Suprapubic skin (tissue), 4 donors: ENCODE measurements at places on chromosomes 13 and 19. TPM values are rescaled to one million over a fixed set of nuclear protein-coding genes. Genes with fewer than 3 reads are reported as not detected.
A peak's percentile ranks its signal among the peaks of the same experiment; 100 is the strongest.

GRCh38 chr19:32489971-32490370 lies 84.4 kb downstream of the DPY19L3 start:
- no peak for DNase-seq
- H3K36me3 ChIP-seq = peaks cover 24% of the 10 kb centered on the region
- H3K4me1 ChIP-seq = no peaks in the 10 kb centered on the region
- no peak overlapping the region for H3K27ac ChIP-seq
- no peaks in the 10 kb centered on the region for H3K27me3 ChIP-seq

Gene CAMSAP3
- 60.7 TPM for total RNA-seq

GRCh38 chr19:19403373-19403901 lies 2.0 kb upstream of the GATAD2A start:
- H3K4me1 ChIP-seq = peaks cover 60% of the 10 kb centered on the region
- DNase-seq = no peak
- H3K27me3 ChIP-seq = no peaks in the 10 kb centered on the region
- H3K36me3 ChIP-seq = no peaks in the 10 kb centered on the region
- no peak overlapping the region for H3K4me3 ChIP-seq
- H3K27ac ChIP-seq = peak overlapping the region; percentile 97

Gene ZNF575
- 1.2 TPM for total RNA-seq

GRCh38 chr19:19443902-19444680 lies 38.6 kb downstream of the GATAD2A start:
- peaks cover 27% of the 10 kb centered on the region for H3K4me1 ChIP-seq
- H3K27ac ChIP-seq = no peak overlapping the region
- H3K4me3 ChIP-seq = no peak overlapping the region
- no peaks in the 10 kb centered on the region for H3K36me3 ChIP-seq
- no peak for DNase-seq

Gene N4BP2L1
- total RNA-seq = 34.3 TPM

DNA sequence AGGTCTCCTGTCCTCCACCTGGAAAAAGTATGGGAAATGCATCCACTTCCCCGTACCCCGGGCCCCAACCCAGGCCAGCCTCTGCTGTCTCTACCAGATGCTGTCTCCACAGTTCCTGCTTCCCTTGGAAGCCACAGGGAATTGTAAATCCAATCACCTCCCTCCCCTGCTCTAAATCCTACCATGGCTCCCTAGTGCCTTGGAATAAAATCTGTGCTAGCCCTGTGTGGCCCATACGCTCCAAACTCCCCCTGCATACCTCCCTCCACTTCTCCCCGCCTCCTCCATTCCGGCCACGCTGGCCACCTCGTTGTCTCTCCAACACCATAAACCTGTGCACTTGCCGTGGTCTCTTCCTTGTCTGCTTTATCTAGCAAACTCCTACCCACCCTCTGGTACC lies 31.2 kb downstream of the UNC13A start:
- DNase-seq = no peak
- no peaks in the 10 kb centered on the region for H3K27me3 ChIP-seq
- no peak overlapping the region for H3K4me3 ChIP-seq
- no peak overlapping the region for H3K27ac ChIP-seq
- H3K4me1 ChIP-seq = peaks cover 9% of the 10 kb centered on the region

- DNase-seq = no peak
- H3K4me3 ChIP-seq = no peak overlapping the region
- H3K27ac ChIP-seq = no peak overlapping the region
These were observed 53.6 kb upstream of the ARHGEF7 start for GRCh38 chr13:111061358-111062045.

Gene ATCAY
- not detected for total RNA-seq

- H3K27me3 ChIP-seq = no peaks in the 10 kb centered on the region
- H3K4me1 ChIP-seq = no peaks in the 10 kb centered on the region
- no peaks in the 10 kb centered on the region for H3K36me3 ChIP-seq
- no peak for DNase-seq
- no peak overlapping the region for H3K27ac ChIP-seq
These were observed 286.1 kb downstream of the IRS2 start for GRCh38 chr13:109500146-109500773.

Gene POU2F2
- total RNA-seq = 244 TPM

DNA sequence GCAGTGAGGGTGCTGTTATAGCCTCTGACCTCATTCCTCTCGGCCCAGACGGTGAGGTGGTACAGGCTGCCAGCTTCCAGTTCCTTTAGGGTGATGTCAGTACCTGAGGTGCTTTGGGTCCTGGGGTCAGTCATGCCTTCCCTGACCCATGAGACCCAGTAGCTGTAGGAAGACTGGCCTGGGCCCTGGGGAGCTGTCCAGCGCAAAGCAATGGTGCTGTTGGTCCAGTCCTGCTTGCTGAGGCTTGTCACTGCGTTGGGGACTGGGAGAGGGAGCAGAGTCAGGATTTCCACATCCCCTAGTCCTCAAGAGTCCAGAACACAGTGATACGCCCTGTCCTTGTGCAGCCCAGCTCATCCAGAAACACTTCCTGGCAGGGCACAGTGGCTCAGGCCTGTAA lies 10.7 kb downstream of the PTPRH start:
- H3K36me3 ChIP-seq = no peaks in the 10 kb centered on the region
- no peak for DNase-seq
- H3K4me3 ChIP-seq = no peak overlapping the region
- peaks cover 17% of the 10 kb centered on the region for H3K27me3 ChIP-seq
- H3K27ac ChIP-seq = no peak overlapping the region

Gene TNFSF13B
- total RNA-seq = 2.7 TPM
